Hematopoietic multipotent progenitor cell treated with erythropoietin and hydrocortisone succinate and interleukin-3 and kit ligand, for 6 days (in vitro differentiated cells): ENCODE measurements at places on chromosomes 2 and 18.

DNA sequence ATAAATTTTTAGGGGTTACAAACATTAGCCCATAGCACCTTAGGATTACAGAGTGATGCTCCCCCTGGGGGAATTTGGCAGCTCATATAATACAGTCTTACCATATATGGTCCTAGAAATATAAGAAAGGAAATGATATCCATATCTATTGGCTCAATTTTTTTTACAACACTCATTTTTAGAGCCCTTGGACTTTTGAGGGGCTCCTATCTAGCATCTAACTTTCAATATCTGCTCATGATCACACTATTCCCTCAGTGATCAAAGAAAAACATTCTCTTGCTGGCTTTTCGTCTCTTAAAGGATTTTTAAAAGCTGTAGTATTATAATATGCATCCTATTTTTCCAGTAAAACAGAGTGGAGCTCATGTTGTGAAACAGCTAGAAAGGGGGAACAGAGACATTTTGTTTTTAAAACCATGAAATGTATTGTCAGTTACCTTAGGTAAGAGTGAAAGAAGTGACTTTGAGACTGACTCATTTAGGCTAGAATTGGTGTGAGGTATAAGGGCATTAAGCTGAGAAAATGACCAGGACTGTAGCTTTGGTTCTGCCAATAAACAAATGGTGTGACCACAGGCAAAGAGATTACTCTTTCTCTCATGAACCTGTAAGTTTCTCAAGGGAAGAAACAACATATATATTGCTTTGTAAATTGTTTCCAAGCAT, 65.8 kb downstream of the ALPK2 start:
- DNase-seq, result no peak

DNA sequence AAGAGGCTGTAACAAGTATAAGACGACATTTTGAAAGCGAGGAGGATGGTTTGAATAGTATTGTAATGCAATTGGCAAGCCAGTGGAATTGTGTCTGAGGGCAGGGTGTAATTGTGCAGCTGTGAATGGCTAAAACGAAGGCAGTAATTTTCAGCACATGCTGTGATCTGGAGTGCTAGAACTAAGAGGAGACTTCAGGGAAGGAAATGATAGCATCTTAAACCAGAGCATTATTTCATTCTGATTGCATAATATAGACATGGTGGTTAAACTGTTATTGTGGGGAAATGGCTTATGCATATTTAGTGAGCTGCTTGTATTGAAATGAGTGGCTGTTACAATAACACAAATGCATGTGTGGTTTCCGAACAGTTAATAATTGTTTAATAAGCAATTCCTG, 36.3 kb downstream of the THSD7B start:
- DNase-seq, result peak; percentile 42

- no peak for DNase-seq
These were observed 3.8 kb downstream of the ANKMY1 start for GRCh38 chr2:240553956-240554480.

DNA sequence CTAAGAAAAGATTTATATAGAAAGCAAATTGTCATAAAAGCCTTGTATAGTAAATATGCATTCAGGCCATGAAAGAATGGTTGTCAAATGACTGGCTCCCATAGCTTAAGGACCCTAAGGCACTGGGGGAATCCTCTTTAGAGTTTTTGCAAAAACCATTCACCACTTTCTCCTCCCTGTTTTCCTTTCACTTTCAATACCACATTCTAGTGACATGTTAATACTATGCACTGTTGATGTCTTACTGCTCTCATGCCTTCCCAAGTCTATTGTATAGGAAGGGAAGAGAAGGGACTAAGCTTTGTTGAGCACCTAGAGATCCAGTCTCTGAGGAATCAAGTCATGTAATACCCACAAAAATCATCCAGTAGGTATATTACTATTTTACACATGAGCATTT, 383.0 kb upstream of the LRRTM1 start:
- DNase-seq, result no peak

DNA sequence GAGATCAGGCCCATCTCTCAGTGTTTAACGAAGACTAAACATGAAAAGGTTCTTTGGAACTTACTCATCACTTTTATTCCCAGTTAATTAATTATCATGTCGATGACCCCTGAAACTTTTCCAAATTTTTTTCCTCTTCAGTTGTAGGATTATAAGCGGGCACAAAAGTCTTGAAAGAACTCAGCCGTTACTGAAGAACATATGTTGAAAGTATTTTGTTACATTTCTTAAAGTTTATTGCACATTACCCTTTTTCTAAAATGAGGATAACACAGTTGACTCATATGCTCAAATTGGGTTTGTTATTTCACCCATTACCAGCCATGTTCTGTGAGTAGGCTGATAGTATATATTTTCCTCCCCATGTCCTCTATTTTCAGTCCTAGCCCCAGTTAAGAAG, 75.9 kb upstream of the COL3A1 start:
- DNase-seq, result no peak

DNA sequence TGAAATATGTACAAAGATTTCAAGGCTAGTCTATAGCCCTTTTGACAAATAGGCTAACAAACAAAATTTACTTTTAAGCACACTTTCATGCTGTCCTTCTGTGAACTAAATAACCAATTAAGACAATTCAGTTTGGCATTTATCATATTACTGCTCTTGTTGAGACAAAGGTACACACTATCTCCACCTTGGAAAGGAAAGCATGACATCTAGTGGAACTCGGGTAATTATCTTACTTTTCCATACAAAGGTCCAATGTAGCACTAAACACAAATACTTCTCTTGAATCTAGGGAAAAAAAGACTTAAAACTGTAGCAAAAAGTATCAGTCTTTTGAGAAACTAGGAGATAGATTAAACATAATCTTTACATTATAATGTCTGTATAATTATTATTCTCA, 125.0 kb upstream of the CD226 start:
- DNase-seq, result peak; percentile 22

DNA sequence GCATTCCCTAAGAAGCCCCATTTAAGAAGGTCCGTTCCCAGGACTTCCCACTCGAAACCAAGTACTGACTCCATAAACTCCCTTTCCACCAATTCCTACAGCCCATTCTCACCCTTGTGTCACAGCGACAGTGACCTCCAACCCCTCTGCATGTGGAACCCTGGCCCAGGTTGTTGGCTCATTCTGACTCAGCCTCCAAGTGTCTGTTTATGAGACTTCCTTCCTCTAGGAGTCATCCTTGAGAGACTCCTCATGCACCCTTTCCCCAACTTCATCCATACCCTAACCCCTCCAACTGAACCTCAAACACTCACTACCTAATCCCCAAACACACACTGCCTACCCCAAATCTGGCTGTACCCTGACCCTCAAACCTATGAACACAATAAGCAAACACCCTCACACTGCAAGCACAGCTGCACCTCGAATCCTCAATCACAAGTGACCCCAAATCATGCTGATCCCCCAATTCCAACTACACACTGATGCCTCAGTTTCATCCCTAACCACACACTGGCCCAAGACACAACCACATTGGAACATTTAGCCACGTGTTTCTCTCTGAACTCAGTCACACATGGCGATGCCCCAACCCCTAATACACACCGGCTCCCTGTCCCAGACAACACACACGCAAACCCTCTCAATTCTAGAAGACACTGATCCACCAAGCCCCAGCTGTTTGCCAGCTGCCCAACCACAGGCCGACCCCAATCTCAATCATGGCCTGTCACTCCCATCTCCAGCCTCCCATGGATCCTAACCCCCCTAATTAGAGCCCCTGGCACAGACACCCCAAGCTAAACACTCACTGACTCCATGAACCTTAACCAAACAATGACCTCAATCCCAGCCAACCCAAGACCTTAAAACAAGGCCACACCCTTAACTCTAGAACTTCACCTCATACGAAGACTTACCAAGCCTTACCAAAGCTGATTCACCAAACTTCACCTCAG, 219.6 kb downstream of the CYP26B1 start:
- DNase-seq, result no peak

- DNase-seq, result no peak
These were observed 135.1 kb upstream of the SMAD2 start for GRCh38 chr18:48065601-48065995.

DNA sequence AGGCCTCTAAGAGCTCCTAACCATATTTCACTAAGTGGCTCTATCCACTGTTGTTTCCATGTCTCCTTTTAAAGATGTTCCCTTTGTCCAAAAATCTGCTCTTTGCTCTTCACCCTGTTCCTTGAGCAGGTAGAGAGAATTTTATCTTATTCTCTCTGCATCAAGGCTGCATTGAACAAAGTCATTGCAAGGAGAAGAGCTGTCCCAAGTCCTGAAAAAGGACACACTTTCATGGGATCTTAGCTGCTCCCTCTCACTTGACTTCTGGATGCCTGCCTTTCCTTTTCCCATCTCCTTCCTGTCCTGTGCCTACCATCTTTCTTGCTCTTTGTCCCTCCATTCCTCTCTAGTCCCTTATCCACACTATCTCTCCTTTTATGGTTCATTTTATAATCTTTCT, 235.2 kb upstream of the THSD7B start:
- DNase-seq, result peak; percentile 14
